ENCODE measurements at places on chromosomes 6 and 20.

- no peak for DNase-seq
Measured at GRCh38 chr6:6058054-6058444, 51.3 kb upstream of the NRN1 start.

- no peak for DNase-seq
Measured at GRCh38 chr6:28277746-28278145, 3.6 kb upstream of the PGBD1 start.

GRCh38 chr6:130019326-130020072, 1.1 kb downstream of the L3MBTL3 start:
- DNase-seq, result no peak

DNA sequence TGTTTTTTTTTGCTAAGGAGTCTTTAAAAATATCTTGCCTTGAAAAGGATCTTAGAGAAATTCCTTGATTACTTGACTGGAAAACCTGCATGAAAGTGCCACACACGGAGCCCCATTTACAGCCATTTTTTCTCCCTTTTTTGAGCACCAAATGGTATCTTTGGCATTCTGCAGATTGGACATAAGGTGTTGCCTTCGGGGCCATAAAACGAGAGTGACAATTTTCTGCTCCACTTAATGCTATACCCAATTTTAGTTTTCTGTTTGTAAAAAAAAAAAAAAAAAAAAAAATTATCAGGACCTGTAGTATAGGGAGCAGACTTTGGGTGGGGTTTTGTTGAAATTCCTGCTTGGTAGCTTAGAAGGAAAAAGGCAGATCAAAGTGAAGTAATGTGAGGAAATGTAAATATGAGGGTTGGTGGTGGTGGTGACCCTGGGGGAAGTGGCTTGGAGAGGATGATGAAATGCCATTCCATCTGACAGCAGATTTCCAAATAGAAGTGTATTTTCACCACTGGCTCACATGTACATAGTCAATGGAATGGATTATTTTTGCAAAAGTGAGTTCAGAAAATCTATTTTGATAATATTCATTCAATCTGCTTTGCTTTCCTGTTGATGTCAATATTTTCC, 212.1 kb upstream of the SOX4 start:
- DNase-seq, result no peak

- DNase-seq, result no peak
Measured at GRCh38 chr20:37980876-37981275, 52.4 kb downstream of the TTI1 start.

DNA sequence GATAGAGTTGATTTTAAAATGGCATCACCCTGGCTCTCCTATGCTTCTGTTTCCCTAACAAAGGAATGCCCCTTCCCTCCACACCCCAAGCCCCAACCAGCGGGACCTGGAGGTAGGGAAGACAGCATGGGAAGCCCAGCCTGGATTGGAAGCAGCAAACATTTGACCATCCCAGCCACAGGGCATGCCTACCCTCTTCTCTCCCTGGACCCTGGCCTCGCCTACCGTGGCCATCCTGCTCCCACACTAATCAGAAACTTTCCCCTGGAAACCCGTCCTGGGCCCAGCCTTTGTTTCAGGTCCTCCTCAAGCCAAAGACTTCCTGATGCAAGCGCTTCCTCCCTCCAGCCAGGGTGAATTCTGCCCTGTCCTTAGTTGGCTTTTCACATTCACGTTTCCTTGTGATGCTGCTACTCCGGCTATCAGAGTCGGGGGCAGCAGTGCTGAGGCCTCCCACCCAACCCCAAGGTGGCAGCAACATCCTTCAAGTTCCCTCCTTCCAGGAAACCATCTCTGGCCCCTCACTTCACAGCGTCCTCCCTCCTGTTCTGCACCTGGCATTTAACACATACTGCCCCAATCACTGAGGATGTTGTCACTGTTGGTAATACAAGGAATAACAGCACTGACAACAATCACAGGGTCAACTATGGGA, 18.2 kb upstream of the ANGPT4 start:
- DNase-seq, result no peak

GRCh38 chr20:10832141-10832540, 158.3 kb upstream of the JAG1 start:
- no peak for DNase-seq

GRCh38 chr20:50256577-50256976, 65.9 kb downstream of the CEBPB start:
- DNase-seq, result no peak

DNA sequence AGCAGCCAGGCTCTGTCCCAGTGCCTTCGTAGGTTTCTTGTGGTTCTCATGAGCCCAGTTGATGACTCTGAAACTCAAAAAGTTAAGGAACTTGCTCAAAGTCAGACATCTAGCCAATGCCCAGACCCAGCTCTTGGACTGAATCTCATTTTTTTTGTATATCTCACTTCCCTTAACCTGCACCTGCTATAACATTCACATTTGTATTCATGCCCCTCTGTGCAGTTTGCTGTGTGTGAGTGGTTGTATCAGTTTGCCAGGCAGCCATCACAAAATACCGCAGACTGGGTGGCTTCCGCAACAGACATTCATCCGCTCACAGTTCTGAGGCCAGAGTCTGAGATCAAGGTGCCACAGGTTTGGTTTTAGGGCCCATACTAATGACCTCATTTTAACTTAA, 49.9 kb downstream of the IPCEF1 start:
- no peak for DNase-seq

- no peak for DNase-seq
Measured at GRCh38 chr6:161548713-161549296, 274.9 kb upstream of the AGPAT4 start.

- no peak for DNase-seq
Measured at GRCh38 chr6:106908386-106908840, 66.1 kb downstream of the CD24 start.

DNA sequence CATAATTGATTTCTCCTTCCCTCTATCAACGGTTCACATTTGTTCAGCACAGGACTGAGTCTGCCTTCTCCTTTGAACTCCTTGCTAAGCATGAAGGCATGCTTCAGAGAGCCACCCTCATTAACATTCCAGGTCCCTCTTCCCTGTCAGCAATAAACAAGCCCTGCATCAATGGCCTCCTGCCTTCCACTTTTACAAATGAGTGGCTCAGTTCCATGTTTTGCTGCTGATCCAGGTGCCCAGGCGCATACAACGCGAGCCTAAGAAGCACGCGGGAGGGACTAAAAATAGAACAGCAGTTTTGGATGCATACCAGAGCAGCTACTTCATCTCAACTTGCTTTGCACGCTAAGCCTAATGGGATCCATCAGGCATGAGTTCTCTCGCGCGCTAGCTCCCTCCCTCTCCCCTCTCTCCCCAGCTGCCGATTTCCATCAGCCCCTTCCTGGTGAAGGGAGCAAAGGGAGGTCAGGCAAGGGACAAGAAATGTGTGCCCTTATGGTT, 53.4 kb downstream of the TRAF3IP2 start:
- DNase-seq, result no peak

- no peak for DNase-seq
Measured at GRCh38 chr20:49482621-49483017, at the start of gene KCNB1. TSS of gene KCNB1 (minus strand) at chr20:49482668. CDS start at chr20:49482480, 188 bp downstream.

DNA sequence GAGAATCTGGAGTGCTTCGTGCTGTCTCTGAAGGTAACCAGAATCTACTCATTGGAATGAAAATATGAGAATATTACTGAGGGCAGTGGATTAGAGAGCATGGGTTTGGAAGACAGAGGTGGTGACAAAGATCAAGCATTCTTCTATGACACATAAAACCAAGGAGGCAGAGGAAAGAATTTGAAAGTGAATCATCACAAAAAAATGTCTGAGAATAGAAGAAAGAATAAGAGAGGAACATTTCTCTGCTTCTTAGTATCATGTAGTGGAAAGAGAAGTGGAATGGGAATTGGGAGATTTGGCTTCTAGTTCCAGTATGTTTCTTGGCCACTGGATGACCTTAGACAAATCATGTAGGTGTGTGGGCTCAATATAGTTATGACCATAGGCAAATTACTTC, 474.0 kb downstream of the TFAP2B start:
- no peak for DNase-seq

GRCh38 chr20:42361402-42361970, 743.3 kb upstream of the CHD6 start:
- DNase-seq, result no peak

GRCh38 chr6:148074738-148075137, 267.9 kb upstream of the SASH1 start:
- no peak for DNase-seq

DNA sequence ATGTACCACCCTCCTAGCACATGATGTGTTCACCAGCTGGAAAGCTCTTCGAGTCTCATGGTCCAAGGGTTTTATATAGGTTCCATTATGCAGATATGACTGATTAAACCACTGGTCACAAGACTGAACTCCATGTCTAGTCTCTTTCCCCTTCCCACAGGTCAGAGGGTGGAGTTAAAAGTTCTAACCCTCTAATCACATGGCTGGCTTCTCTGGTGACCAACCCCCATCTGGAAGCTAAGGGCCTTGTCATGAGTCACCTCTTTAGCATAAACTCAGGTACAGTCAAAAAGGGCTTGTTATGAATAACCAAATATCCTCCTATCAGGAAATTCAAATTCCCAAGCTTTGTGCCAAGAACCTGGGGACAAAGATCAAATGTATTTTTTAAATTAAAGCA, 52.0 kb upstream of the KLHL31 start:
- no peak for DNase-seq

DNA sequence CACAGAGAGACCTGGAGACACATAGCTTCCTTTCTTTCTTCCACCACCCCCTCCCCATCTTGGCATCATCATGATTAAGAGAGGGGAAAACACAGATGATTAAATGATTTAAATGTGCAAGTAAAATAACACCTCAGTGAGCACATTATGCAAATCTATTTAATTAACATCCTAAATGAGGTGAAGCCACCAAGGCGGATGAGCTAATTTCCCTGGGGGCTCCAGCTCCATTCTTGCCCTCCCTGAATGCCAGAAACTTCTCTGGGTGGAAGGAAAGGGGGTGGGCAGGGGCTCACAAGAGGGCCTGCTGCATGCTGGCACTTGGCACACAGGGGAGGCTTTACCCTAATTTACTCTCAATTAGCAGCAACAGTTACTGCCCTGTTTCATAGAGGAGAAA, 32.5 kb upstream of the TGM2 start:
- DNase-seq, result no peak

DNA sequence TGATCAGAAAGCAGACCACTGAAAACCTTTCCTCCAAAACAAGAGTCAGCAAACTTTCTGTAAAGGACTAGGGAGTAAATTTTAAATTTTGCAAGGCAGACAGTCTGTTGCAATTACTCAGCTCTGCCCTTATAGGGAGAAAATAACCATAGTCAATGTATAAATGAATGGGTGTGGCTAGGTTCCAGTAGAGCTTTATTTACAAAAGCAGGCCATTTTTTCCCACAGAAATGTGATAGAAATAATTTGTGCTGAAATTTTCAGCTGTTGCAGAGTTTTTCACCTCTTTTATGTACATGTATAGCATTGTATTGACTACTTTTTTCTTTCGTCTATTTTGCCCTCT, 7.7 kb downstream of the AMD1 start:
- no peak for DNase-seq

DNA sequence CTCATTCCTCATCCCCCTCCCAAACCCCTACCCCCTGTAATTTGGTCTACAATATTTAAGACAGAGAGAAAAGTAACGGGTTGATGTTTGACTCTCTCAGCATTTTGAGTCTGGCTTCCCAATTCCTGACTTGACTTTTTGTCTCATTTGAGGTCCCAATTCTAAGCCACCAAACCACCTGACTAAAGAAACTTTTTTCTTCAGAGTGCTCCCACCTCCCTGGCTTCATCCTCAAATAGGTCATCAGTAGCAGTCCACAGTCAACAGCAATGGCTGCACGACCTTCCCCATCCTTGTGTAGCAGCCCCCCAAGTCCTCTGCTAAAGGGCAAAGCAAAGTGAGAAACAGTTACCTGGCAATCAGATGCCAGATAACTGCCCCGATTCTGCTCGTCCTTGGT, 1.8 kb downstream of the PLEKHG1 start:
- no peak for DNase-seq

DNA sequence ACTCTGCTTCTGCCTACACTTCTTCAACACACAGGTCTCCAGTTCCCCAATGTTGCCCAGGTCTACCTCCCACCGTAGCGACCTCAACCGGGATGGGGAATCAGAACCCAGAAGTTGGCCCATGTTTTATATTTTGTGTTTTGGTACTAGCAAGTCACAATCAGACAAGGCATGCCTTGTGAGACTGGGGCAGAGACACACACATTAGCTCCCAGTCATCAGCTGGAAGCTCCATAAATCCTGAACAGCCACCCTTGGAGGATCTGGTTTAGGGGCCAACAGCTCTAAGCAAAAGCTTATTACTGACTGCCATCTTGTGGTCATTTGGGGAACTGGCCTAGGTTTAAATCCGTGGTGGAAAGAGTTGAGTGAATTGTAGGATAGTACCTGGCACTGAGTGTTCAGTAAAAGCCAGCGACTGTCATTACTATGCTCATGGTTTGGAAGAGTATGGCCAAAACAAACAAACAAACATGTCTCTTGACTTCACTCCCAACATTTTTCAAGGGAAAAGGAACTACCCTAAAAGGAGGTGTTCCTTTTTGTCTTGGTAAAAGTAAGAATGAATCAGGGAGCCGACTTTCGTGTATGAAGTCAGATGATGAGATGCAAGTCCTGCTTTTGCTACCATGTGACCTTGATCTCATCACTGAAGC, 40.5 kb downstream of the PIM1 start:
- peak; percentile 82 for DNase-seq

- DNase-seq, result no peak
Measured at GRCh38 chr20:15889061-15889460, 684.2 kb downstream of the KIF16B start.

GRCh38 chr20:57388953-57389694, 2.1 kb upstream of the RBM38 start:
- peak; percentile 62 for DNase-seq

DNA sequence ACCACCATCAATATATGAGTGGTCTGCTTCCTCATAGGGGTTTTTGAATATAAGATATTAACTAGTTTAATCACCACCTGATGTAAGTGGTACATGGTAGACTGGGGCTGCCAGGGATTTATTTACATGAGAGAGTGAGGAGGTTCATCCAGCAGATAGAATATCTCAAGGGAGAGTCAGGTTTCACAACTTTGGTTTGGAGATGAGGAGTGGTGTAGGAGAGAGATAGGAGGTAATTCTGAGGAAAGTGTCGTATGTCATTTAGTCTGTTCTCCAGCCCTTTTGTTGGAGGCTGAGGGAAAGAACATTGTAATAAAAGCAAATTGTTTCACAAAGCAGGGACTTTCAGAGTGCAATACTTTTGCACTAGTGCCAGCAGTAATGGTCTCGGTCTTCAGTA, 16.8 kb downstream of the L3MBTL3 start:
- no peak for DNase-seq

DNA sequence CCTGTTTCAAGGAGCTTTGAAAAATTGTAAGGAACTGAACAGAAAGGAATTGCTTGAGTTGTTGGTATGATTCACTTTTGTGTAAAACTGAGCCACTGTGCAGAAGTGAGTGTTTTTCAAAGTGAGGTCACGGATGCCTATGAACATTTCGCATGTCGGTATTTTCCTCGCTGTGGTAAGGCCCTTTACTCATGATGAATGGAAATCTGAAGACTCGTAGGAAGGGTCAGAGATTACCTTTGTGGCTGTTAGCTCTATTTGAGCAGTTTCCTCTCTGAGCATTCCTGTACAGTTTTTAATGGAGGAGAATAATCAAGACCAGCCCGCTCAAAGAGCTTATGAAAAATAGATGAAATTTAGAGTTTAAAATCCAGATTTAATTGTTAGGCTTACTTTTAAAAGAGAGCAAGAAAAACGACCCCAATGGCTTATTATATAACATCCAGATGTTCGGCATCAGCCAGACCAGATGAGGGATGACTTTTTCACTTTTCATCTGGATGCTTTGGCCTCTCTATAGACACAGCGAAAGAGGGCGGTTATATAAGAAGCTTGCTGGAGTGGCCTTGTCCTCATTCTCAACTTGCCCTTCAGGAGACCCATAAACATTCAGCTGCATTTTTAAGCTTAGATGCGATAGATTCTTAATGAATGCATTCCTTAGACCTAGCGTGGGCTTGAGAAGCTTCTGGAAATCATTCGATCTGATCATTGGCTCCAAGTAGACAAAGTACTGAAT, 99.5 kb downstream of the CD83 start:
- no peak for DNase-seq
